ENCODE measurements at places on chromosomes 12 and 14.

DNA sequence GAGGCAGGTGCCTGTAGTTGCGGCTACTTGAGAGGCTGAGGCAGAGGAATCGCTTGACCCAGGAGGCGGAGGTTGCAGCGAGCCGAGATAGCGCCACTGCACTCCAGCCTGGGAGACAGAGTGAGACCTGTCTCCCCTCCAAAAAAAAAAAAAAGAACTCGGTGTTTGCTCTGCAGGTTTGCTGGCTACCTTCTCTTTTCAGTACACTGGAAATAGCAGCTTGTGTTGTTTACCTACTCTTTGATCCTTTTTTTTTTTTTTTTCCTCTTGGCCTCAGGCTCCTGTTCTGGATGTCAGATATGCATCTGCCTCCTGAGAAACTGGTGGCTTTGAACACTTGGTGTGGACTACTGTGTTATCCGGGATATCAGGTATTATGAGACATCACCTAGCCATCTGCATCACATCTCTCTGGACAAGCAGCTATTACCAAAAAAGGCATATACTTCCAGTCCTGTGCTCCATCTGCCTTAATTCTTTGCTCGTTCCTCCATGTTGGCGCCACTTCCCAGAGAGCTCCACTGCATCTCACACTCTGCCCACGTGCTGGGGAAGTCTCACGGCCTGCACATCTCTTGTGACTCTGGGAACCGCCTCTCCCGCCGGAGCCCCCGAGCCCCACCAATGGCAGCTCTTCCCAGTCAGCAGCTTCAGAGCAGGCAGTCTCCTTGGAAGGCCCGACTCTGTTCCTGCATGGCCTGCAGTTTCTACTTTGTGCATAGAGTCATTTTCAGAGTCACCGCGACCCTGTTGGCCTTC lies 50.9 kb upstream of the TRAF3 start:
- DNase-seq = no peak

DNA sequence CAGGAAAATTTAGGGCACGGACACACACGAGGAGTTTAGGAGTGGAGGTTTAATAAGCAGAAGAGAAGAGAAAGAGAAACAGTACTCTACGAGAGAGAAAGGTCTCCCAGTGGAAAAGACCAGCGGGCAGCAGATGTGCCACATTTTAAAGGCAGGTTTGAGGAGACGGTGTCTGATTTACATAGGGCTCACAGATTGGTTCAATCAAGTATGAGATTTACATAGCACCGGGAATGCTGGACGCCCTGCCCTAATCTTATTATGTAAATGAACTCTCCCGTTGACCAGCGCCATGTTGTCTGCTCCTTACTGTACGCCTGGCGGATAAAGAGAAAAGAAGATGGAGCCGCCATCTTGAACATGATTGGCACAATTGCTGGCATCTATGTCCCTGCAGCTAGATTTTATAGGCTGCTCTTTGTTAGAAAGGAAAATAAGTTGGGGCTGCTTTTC lies 17.9 kb downstream of the NFKBIA start:
- no peak for DNase-seq

GRCh38 chr12:20376984-20377383 lies 8.6 kb downstream of the PDE3A start:
- no peak for DNase-seq

DNA sequence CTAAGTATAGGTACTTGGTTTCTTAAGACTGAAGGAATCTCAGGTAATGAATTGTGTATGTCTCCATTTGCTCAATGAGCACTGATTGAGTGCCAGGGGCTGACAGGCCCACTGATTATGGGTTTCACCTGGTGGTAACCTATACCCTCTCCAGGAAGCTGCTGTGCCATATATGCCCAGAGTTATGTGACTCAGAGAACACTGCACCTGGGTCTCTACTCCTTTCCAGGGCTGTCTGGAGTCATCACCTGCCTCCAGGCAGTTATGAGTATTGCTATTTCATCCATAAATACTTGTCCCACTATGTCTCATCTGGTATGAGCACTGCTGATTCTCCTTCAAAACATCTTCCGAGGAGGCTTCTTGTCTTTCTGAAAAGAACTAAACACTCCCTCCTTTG lies 692.9 kb downstream of the BCL11B start:
- DNase-seq = no peak

DNA sequence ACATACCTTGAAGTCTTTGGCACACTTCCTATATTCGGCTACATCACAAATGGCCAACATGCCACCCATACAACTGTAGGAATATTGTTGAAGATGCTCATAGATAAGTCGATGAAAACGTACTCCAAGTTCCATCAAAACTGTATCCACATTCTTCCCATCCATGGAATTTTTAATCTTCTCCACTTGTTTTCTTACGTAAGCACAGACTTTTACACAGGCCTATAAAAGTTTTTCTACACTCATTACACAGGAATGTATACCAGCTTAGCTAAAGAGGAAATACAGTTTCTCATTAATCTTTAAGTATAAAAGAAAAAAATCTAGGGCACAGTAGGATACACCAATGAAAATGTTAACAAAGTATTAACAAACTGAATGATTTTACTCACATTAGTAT lies 59.1 kb downstream of the EXOC5 start:
- no peak for DNase-seq

GRCh38 chr12:57465747-57466505 lies 6.3 kb downstream of the GLI1 start:
- no peak for DNase-seq

DNA sequence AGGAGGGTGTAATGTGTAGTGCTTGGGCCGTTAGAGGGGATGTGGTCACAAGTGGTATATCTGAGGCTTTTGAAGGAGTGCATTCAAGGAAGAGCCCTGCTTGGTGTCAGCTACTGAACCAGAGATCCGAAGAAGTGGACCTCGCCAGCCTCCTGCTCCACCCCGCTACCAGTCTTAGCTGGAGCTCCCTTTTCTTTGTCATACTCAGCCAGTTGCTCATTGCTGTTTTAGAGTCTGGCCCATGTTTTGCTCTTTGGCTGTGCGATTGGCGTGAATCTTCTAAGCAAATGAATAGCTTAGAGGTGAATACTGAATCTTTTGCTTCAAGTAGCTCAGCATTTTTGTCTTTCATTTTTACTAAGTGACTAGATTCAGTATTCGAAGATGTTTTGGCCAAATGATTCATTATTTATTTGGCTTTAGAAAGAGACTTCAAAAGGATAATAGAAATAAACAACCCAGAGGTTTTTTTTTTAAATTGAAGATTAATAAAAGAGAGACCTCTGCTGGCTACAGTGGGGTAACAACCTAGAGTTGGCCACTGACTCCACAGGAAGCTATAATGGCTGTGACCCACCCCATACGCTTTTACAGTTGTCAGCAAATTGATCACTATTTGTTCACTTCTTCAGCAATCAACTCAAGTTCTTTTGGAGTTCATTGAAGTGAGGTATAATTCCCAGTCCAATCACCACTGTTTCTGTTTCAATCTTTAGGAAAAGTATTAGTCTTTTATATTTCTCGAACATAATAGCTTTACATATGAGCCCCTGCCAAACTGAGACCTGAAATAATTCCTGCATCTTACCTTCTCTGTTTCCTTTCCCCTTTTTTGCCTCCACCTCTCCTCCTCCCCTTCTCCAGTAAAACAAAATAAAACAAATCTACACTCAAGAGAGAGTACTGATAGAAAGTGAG lies 19.9 kb downstream of the CDKN1B start:
- no peak for DNase-seq

- DNase-seq = no peak
These were observed 5.7 kb upstream of the SUSD6 start for GRCh38 chr14:69605738-69606137.

GRCh38 chr12:34298176-34298970 lies 276.1 kb downstream of the ALG10 start:
- no peak for DNase-seq

- no peak for DNase-seq
These were observed 7.5 kb downstream of the VTI1B start for GRCh38 chr14:67666750-67667449.

- DNase-seq = no peak
These were observed 406.5 kb downstream of the ADAMTS20 start for GRCh38 chr12:43145481-43145880.

DNA sequence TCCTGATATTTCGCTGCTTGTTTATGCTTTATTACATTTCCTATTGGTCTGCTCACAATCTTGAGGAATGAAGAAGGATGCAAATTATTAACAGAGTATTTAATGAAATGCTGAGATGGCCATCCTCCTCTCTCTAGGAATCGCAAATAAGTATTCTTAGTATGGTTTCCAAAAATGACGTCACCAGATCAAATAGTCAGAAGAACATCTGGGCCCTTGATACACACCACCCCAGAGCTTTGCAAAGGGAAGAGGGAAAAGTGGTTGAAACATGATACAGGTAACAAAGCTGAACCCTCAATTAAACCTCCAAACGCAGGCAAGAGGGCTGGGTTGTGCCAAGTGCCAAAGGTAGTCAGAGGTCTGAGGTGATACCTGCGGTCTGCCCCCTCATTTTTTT lies 107.3 kb downstream of the BCL11B start:
- DNase-seq = no peak

DNA sequence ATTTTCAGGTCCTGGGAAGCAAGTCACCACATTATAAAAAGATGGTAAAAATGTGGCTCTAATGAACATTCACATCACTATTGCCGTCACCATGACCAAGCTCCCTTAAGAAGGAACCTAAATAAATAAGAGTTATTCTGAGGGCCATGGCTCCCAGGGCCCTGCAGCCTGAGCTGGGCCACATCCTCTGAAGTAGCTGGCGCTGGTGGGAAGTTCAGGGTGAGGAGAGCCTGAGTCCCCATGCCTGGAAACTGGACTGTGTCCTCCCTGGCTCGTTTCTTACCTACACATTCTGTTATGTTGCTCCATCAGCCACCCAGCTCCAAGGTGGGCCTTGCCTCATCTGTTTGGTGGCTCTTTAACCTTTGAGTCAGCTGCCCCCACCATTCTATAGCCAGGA lies 42.5 kb downstream of the TSPAN11 start:
- no peak for DNase-seq

DNA sequence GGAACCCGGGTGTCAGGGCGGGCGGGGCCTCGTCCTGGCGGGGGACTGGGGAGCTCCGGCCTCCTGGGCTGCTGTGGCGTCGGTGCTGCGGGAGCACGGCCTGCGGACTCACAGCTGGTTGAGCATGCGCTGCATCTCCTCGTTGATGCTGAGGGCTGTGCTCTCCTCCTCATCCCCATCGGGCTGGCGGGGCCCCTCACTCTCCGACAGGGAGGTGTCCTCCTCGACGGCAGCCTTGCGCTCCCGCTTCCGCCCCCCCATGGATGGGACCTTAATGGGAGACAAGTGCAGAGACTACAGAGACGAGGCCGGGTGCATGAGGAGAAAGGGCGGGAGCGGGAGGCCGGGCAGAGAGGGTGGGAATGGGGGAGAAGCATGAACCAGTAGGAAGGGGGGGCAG lies 7.3 kb downstream of the IFFO1 start:
- DNase-seq = no peak

All from amygdala (tissue), 56 donors.